Mesenchymal stem cell (in vitro differentiated cells and primary cell): ENCODE measurements at places on chromosomes 4 and X.

DNA sequence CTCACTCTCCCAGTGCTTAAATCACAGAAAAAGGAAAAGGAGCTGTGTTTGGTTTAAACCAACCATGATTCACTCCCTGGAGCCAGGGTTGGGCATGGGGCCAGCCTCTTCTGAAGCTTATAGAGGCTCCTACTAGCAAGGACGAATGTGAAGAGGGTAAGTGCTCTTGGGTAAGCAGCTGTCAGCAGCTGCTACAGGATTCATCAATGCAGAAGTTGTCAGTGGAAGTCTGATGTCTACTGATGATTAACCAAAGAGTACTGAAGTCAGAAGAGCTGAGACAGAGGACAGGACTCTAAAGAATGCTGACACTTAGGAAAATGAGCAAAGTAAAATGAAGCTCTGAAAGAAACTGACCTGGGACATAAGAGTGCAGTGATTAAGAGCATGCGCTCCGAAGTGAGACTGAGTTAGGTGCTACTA is 32.7 kb upstream of the JADE1 start:
- no peak overlapping the region for H3K4me3 ChIP-seq
- DNase-seq = peak; percentile 97
- no peaks in the 10 kb centered on the region for H3K27me3 ChIP-seq
- H3K36me3 ChIP-seq = no peaks in the 10 kb centered on the region
- H3K4me1 ChIP-seq = peaks cover 4% of the 10 kb centered on the region

- H3K4me1 ChIP-seq = no peaks in the 10 kb centered on the region
- H3K4me3 ChIP-seq = no peak overlapping the region
- H3K27me3 ChIP-seq = no peaks in the 10 kb centered on the region
- H3K36me3 ChIP-seq = no peaks in the 10 kb centered on the region
Observed at GRCh38 chr4:170464614-170465197, 374.9 kb upstream of the AADAT start.

GRCh38 chr4:177879851-177880250 is 437.6 kb upstream of the AGA start:
- H3K4me1 ChIP-seq = no peaks in the 10 kb centered on the region
- no peaks in the 10 kb centered on the region for H3K36me3 ChIP-seq
- DNase-seq = no peak

DNA sequence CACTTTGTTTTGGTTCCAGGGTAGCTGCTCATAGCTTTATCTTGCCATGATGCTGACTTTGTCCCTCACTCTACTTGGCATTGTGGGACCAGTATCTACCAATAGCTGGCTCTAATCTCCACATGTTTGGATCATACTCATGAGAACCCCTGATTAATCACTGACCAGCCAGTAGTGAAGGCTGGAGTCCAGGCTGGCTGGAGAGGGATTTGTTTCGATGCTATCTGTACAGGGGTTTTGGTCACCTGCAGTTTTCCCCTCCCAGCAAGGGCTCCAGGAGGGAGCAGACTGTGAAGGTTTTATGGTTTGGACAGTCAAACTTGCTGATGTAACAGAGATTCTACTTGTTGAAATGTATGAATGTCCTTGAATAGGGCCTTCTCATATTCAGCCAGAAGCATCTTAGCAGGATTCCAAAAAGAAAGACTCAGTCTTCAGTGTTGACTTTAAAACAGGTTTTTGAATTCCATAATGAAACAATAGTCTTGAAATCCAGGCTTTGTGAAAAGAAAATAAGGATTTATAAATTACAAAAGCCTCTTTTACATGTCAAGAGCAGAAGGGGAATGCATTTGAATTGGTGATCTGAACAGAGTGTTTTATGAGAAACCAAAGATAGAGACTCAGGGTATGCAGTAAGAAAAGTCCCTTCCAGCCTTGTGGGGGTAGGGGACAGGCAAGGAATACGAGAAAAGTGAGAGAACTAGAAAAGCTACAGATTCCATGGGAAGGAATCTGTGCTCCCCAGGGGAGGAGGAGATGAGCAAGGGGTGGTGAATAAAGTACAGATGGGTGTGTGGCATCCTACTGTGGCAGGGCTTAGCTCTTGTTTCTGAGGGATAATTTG is 103.1 kb upstream of the SHISA3 start:
- H3K4me1 ChIP-seq = no peaks in the 10 kb centered on the region
- no peak for DNase-seq
- H3K36me3 ChIP-seq = no peaks in the 10 kb centered on the region
- H3K27me3 ChIP-seq = no peaks in the 10 kb centered on the region
- no peak overlapping the region for H3K4me3 ChIP-seq

DNA sequence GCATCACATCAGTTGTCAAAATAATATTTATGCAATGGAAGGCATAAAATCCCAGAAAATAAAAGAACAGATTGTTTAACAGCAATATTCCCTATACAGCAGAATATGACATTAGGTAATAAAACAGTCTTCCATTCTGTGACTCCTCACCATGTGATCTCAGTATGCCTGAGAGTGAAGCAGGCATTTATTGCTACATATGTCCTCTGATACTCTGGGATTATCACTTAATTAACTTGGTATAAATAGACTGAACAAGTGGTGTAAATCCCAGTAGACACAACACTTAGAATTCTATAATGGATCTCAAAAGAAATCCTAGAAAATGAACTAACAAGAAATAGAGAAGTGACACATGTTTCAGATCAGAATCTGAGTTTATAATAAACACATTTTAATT is 841.3 kb downstream of the PDHA2 start:
- DNase-seq = no peak
- no peaks in the 10 kb centered on the region for H3K4me1 ChIP-seq
- no peaks in the 10 kb centered on the region for H3K36me3 ChIP-seq
- H3K4me3 ChIP-seq = no peak overlapping the region

- no peak for DNase-seq
- H3K27me3 ChIP-seq = no peaks in the 10 kb centered on the region
- H3K4me1 ChIP-seq = no peaks in the 10 kb centered on the region
- H3K27ac ChIP-seq = no peak overlapping the region
- H3K4me3 ChIP-seq = no peak overlapping the region
- H3K36me3 ChIP-seq = no peaks in the 10 kb centered on the region
Observed at GRCh38 chr4:12770351-12770750, 713.8 kb downstream of the RAB28 start.

GRCh38 chrX:51420610-51421009 is 75.8 kb downstream of the NUDT11 start:
- DNase-seq = peak; percentile 18
- H3K27ac ChIP-seq = no peak overlapping the region
- no peaks in the 10 kb centered on the region for H3K36me3 ChIP-seq

GRCh38 chrX:111040377-111041017 is 55.5 kb upstream of the PAK3 start:
- H3K36me3 ChIP-seq = no peaks in the 10 kb centered on the region
- H3K4me1 ChIP-seq = no peaks in the 10 kb centered on the region
- peak; percentile 0 for DNase-seq
- H3K27me3 ChIP-seq = peaks cover 29% of the 10 kb centered on the region
- no peak overlapping the region for H3K4me3 ChIP-seq
- H3K27ac ChIP-seq = no peak overlapping the region

DNA sequence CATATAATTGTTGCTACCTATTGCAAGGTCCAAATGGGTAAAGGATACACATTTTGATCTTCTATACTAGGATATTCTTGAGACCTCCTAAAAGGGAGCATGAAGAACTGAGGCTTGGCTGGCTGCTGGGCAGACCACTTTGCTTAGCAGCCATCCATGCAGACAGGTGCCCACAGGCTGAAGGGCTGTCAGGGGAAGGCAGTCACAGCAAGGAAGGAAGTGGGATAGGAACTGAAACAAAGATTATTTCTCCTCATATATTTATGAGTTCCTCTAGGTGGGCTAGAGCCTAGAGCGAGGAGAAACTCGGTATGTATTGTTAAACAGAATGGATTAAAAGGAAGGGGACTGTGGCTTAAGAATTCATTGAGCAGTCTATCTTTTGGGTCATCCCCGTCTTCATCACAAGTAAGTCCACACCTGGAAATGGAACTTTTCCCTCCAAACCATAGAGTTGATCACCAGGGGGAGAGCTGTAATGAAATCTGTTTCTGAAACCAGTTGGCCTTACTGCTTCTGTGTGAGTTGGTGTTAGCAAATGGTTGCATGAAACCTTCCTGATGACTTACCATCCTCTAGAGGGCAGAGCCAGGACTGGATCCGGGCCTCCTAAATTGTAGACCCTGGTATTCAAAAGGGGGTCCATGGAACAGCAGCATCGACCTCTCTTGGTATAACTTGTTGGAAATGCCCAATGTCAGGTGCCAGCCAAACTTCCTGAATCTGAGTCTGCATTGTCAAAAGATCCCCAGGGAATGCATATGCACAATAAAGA is 42.3 kb downstream of the AFF2 start:
- no peak for DNase-seq
- H3K4me3 ChIP-seq = no peak overlapping the region
- no peak overlapping the region for H3K27ac ChIP-seq
- H3K36me3 ChIP-seq = no peaks in the 10 kb centered on the region
- no peaks in the 10 kb centered on the region for H3K27me3 ChIP-seq
- H3K4me1 ChIP-seq = no peaks in the 10 kb centered on the region

- peaks cover 4% of the 10 kb centered on the region for H3K4me1 ChIP-seq
- no peaks in the 10 kb centered on the region for H3K27me3 ChIP-seq
- H3K4me3 ChIP-seq = no peak overlapping the region
- H3K27ac ChIP-seq = no peak overlapping the region
- peak; percentile 50 for DNase-seq
- H3K36me3 ChIP-seq = no peaks in the 10 kb centered on the region
Observed at GRCh38 chr4:85784348-85784747, 309.4 kb downstream of the ARHGAP24 start.

- DNase-seq = peak; percentile 89
- no peaks in the 10 kb centered on the region for H3K27me3 ChIP-seq
- peak overlapping the region; percentile 89 for H3K27ac ChIP-seq
Observed at GRCh38 chr4:121696170-121696580, 605 bp downstream of the ANXA5 start.

GRCh38 chrX:15883540-15883863 is 28.9 kb upstream of the AP1S2 start:
- H3K36me3 ChIP-seq = no peaks in the 10 kb centered on the region
- no peak for DNase-seq
- no peak overlapping the region for H3K4me3 ChIP-seq
- H3K27me3 ChIP-seq = no peaks in the 10 kb centered on the region
- no peaks in the 10 kb centered on the region for H3K4me1 ChIP-seq
- H3K27ac ChIP-seq = no peak overlapping the region

- no peak for DNase-seq
Observed at GRCh38 chrX:25068340-25068739, 52.6 kb upstream of the ARX start.

GRCh38 chr4:17153572-17153971 is 255.1 kb upstream of the LDB2 start:
- H3K4me3 ChIP-seq = no peak overlapping the region
- DNase-seq = no peak
- H3K36me3 ChIP-seq = no peaks in the 10 kb centered on the region
- no peaks in the 10 kb centered on the region for H3K4me1 ChIP-seq
- H3K27ac ChIP-seq = no peak overlapping the region

DNA sequence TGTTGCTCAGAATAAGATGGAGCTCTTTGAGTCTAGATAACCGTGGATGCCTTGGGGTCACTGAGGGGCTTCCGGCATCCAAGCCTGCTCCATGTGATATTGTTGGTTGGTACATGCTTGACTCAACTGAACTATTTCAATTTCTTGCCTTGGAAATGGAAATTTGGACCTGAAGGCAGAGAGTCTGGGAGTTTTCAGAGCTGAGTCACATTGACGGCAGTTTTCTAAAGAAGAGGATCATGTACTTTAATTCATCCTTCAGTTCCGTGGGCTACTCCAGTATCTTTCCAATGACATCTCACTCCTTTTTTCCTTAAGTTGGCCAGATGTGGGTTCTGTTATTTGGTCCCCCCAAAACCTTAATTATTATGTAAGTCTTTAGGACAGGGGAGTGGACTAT is 100.5 kb downstream of the MFAP3L start:
- no peaks in the 10 kb centered on the region for H3K4me1 ChIP-seq
- no peak overlapping the region for H3K4me3 ChIP-seq
- H3K27ac ChIP-seq = no peak overlapping the region
- H3K36me3 ChIP-seq = no peaks in the 10 kb centered on the region
- no peaks in the 10 kb centered on the region for H3K27me3 ChIP-seq
- no peak for DNase-seq

DNA sequence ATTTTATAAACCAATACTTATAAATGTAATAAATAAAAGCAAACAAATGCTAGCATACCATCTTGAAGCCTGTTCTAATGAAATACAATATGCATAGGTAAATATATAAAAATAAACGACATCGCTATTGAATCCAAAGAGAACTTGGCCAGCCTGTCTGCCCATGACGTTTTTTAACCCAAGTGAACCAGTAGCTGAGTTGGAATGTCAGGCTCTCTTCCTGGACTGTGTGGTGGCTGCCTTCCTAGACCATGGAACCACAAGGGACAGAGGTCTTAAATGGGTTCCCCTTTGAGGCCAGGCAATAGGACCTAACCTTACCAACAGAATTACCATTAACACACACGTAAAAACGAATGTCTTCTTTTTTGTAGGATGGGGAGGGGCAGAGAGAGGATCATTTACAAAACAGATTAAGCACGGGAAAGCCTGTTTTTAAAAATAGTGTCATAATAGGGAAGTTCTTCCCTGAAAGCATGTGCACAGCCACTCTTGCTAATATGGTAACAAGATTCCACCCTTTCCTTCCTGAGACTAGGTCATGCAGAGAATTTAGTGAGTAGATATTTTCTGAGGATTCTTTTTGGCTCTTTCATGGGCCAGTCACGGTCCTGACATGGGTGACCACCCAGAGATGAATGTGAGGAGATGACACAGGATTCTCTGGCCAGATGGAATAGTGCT is 69.4 kb upstream of the ACSL1 start:
- no peak overlapping the region for H3K27ac ChIP-seq
- H3K36me3 ChIP-seq = no peaks in the 10 kb centered on the region
- DNase-seq = no peak
- peaks cover 5% of the 10 kb centered on the region for H3K4me1 ChIP-seq

DNA sequence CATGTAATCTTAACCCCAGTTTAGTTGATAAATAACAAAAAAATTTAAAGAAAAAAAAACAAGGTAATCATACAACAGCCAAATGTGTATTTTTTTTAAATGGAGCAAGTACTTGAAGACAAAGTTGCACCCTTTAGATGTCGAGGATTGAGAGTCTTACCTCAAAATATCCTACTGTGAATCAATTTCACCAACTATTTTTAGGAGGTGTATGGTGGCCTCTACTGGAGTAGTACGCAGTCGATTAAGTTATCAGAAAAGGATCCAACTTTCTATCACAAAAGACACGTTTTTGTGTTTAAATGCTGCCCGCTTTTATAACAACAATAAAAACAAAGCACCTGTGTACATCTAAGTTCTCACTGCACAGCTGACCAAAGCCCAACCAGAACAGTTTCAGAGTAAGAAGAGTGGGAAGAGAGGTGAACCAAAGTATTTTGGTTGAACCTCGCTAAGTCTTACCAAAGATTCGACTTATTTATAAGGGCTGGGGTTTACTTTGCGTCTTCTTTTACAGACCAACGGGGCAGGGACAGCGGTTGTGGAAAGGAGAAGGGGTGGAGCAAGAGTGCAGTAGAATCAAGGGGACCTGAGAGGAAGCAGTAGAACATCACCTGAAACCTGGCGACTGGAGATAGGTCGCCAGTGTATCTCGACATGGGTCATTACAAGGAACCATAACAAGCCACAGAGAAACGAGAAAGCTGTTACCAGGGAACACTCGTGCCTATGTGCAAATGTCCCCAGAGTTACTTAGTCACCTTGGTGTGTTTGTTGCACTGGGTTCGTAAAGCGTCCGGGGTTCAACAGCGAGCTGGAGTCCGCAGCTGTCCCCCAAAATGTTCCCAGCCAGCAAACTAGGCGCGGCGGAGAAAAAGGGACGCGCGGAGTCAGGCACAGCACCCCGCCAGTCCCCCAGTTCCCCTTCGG is 1.1 kb downstream of the RPS6KA6 start:
- no peaks in the 10 kb centered on the region for H3K4me1 ChIP-seq
- peak overlapping the region; percentile 67 for H3K4me3 ChIP-seq
- H3K27ac ChIP-seq = no peak overlapping the region
- H3K36me3 ChIP-seq = no peaks in the 10 kb centered on the region
- peak; percentile 4 for DNase-seq
